Naive thymus-derived CD8-positive, alpha-beta T cell (primary cell): ENCODE measurements at places on chromosomes 4 and X. TPM values are rescaled to one million over a fixed set of nuclear protein-coding genes. Genes with fewer than 3 reads are reported as not detected.

PASD1 gene
- not detected for total RNA-seq

SUV39H1 gene
- total RNA-seq, result 9.4 TPM

GUCY2F gene
- not detected for total RNA-seq

DUSP9 gene
- total RNA-seq, result not detected

NALF2 gene
- total RNA-seq, result not detected

FGA gene
- total RNA-seq, result not detected

DMD gene
- 0.26 TPM for total RNA-seq

PRICKLE3 gene
- total RNA-seq, result 8.5 TPM

SHISA3 gene
- total RNA-seq, result not detected

- peaks cover 58% of the 10 kb centered on the region for H3K4me1 ChIP-seq
- DNase-seq, result no peak
- no peak overlapping the region for H3K27ac ChIP-seq
- H3K27me3 ChIP-seq, result no peaks in the 10 kb centered on the region
- no peak overlapping the region for H3K4me3 ChIP-seq
Observed at GRCh38 chr4:38688676-38689355, 24.8 kb downstream of the KLF3 start.

GRCh38 chrX:146854281-146854680, 39.7 kb upstream of the CXorf51A start:
- H3K4me3 ChIP-seq, result no peak overlapping the region
- no peaks in the 10 kb centered on the region for H3K27me3 ChIP-seq
- no peak overlapping the region for H3K27ac ChIP-seq
- H3K36me3 ChIP-seq, result no peaks in the 10 kb centered on the region
- no peaks in the 10 kb centered on the region for H3K4me1 ChIP-seq

GRCh38 chrX:11421805-11422524, 128.8 kb downstream of the AMELX start:
- H3K4me1 ChIP-seq, result no peaks in the 10 kb centered on the region
- H3K27me3 ChIP-seq, result peaks cover 17% of the 10 kb centered on the region
- DNase-seq, result no peak
- H3K4me3 ChIP-seq, result no peak overlapping the region
- no peaks in the 10 kb centered on the region for H3K36me3 ChIP-seq

DNA sequence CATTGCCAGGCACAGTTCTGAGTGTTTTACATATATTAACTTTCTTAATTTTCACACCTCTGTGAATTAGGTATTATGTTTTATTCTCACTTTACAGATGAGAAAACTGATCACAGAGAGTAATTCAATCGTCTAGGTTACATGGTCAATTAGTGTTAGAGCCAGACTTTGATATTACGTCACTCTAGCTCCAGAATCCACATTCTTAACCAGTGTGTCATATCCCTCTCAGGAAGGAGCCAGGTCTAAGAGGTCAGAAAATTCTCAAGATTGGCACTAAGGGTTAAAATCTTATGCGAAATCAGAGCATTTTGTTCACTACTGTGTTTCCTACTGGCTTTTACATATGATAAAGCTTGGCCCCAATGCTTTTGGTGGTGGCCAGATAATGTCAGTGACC, 7.4 kb downstream of the DMP1 start:
- H3K4me1 ChIP-seq, result no peaks in the 10 kb centered on the region
- H3K27ac ChIP-seq, result no peak overlapping the region
- no peak for DNase-seq
- no peaks in the 10 kb centered on the region for H3K36me3 ChIP-seq
- peaks cover 16% of the 10 kb centered on the region for H3K27me3 ChIP-seq

DNA sequence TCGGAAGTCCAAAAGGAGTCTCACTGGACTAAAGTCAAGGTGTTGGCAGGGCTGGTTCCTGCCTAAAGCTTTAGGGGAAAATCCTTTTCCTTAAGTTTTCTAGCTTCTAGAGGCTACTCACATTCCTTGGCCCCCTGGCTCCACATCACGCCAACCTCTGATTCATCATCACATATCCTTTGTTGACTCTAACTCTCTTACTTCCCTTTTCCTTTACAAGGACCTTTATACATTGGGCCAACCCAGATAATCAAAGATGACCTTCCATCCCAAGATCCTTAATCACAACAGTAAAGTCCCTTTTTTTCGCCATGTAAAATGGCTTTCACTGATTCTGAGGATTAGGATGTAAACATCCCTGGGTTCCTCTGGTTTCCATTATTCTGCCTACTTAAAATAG, 146.4 kb upstream of the DCAF8L1 start:
- no peaks in the 10 kb centered on the region for H3K36me3 ChIP-seq
- H3K4me3 ChIP-seq, result no peak overlapping the region
- H3K4me1 ChIP-seq, result no peaks in the 10 kb centered on the region
- H3K27me3 ChIP-seq, result no peaks in the 10 kb centered on the region
- no peak for DNase-seq

- no peaks in the 10 kb centered on the region for H3K36me3 ChIP-seq
- peaks cover 14% of the 10 kb centered on the region for H3K27me3 ChIP-seq
- H3K4me3 ChIP-seq, result no peak within 1 kb of the TSS
- no peak for DNase-seq
- peak within 1 kb of the TSS; percentile 9 for H3K27ac ChIP-seq
Observed at GRCh38 chr4:15938640-15939039, at the start of gene FGFBP1. FGFBP1 (minus strand) TSS chr4:15938740; CDS start chr4:15936632, 2,108 bp downstream.

DNA sequence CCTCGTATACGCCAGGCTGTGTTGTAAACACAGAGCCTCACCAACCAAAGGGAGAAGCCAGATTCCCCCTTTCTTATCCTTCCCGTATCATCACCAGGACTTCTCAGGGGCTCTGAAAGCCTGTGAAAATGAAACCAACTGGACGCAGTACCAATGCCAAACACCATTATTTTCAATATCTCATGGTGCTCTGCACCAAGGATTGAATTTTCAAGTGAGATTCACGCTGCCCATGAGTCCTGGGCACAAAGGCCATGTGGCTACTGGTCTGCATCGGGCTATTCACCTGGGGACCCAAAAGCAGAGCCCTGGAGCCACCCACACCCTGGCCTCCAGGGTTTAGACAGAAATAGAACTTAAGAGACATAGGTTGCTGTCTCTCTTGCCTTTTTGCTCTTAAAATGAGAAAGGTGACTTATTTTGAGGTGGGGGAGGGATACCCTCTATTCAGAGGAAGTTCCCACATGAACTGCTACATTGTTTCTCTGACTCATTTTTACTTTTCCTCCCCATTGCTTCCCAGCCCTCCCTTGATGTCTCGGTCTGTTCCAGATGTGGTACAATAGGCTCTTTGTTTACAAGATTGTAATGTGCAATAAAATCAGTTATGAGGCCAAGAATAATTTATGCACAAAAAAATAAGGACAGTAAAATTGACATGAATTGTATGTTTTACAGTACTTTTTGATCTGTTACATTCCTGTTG, 55.4 kb downstream of the MAML3 start:
- H3K4me1 ChIP-seq, result peaks cover 70% of the 10 kb centered on the region
- H3K36me3 ChIP-seq, result no peaks in the 10 kb centered on the region
- H3K27me3 ChIP-seq, result no peaks in the 10 kb centered on the region
- H3K4me3 ChIP-seq, result no peak overlapping the region

GRCh38 chr4:79325436-79325835, 425 bp downstream of the NAA11 start:
- H3K27ac ChIP-seq, result no peak overlapping the region
- no peak overlapping the region for H3K4me3 ChIP-seq
- H3K27me3 ChIP-seq, result no peaks in the 10 kb centered on the region

DNA sequence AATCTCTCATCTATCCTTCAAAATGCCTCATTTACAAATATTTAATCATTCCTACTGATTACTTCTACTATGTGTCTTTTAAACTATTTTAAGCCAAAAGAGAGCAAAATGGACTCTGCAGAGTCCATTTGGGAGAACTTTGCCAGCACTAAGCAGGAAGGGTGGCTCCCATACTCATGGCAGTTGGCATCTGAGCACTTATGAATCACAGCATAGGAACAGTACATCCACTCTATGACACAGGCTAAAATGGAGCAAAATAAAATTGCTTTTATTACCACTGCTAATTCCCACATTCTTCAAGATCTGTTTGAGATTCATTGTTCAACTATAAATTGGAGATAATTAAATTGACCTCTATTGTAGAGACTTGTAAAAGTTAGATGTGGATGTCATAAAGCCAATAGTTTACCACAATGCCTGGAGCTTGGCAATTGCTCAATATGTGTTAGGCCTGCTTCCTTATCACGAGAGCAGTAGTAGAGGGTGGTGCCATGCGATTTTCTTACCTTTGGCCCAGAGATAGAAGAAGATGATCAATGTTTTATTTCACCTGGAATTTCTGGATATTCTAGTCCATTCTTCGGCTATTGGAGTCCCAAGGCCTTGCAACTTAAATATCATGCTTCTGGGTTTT, 19.1 kb downstream of the HPGD start:
- DNase-seq, result no peak
- H3K27ac ChIP-seq, result no peak overlapping the region

GRCh38 chr4:112926819-112927218, 122.6 kb upstream of the ANK2 start:
- no peak for DNase-seq
- no peaks in the 10 kb centered on the region for H3K36me3 ChIP-seq
- no peak overlapping the region for H3K27ac ChIP-seq
- no peak overlapping the region for H3K4me3 ChIP-seq

DNA sequence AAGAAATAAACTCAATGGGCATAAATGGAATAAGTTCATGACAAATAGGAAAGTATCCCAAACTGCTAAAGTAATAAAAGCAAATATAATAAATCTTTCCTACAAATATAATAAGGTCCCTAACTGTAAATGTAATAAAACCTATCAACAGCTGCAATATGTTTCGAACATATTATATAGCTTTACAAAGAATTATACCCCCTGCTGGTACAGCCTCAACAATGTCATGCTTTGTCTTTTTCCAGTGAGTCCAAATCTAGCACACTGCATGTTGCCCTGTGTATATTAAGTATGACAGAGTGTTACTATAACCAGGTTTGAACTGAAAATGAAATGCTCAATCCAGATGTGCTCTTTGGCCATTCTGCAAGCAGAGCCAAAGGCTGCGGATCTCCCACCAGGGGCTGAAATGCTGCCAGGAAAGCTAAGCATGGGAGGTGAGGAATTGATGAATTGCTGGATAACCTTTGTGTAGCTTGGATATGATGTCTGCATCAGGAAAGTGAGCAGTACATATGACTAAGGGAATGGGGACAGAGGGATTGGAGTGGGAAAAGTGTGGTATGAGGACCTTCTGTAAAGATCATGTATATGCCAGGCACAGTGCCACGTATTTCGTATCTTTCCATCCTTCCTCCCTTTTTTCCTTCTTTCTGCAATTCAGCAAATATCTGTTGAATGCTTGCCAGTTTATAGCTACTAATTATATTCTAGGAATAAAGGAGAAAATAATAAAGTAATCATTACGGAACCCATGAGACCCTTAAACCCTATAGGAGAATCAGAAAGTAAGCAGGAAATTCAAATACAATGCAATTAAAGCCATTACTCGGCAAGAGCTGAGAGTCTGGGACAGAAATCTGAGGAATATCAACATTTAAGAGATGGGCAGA, 954.6 kb upstream of the LCORL start:
- no peaks in the 10 kb centered on the region for H3K27me3 ChIP-seq
- no peak overlapping the region for H3K4me3 ChIP-seq
- DNase-seq, result no peak
- H3K27ac ChIP-seq, result no peak overlapping the region
- no peaks in the 10 kb centered on the region for H3K36me3 ChIP-seq

GRCh38 chr4:879729-880077, 52.4 kb downstream of the GAK start:
- no peaks in the 10 kb centered on the region for H3K27me3 ChIP-seq
- peaks cover 21% of the 10 kb centered on the region for H3K4me1 ChIP-seq
- H3K4me3 ChIP-seq, result peak overlapping the region; percentile 71
- DNase-seq, result no peak
- H3K27ac ChIP-seq, result peak overlapping the region; percentile 96

GRCh38 chr4:124386648-124387047, 325.9 kb downstream of the ANKRD50 start:
- H3K27ac ChIP-seq, result no peak overlapping the region
- DNase-seq, result no peak
- H3K4me3 ChIP-seq, result no peak overlapping the region
- no peaks in the 10 kb centered on the region for H3K4me1 ChIP-seq
- H3K36me3 ChIP-seq, result no peaks in the 10 kb centered on the region
- H3K27me3 ChIP-seq, result no peaks in the 10 kb centered on the region

DNA sequence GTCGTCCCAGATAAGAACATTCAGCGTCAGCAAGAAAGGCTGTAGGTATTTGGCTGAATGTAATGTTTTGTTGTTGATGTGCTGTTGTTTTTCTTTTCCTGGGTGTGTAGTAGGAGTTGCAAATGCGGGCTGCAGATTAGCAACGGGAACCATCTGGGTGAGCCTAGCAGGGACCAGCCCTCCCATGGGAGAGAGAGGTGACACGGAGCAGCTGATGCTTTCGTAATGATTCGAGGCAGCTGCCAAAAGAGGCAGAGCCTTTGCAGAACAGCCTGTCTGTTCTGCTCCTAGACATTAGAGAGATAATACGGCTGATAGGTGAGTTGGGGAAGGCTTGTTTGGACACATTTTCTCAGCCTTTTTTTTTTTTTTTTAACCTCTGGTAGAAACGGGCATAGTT, 25.3 kb downstream of the ARSF start:
- H3K27me3 ChIP-seq, result no peaks in the 10 kb centered on the region
- no peak for DNase-seq
- H3K4me3 ChIP-seq, result no peak overlapping the region
- H3K27ac ChIP-seq, result no peak overlapping the region
- no peaks in the 10 kb centered on the region for H3K4me1 ChIP-seq

- H3K4me1 ChIP-seq, result no peaks in the 10 kb centered on the region
- H3K27ac ChIP-seq, result no peak overlapping the region
- peaks cover under 1% of the 10 kb centered on the region for H3K36me3 ChIP-seq
- H3K27me3 ChIP-seq, result no peaks in the 10 kb centered on the region
Observed at GRCh38 chrX:9074326-9074725, 40.4 kb upstream of the FAM9B start.

- no peaks in the 10 kb centered on the region for H3K36me3 ChIP-seq
- H3K4me1 ChIP-seq, result no peaks in the 10 kb centered on the region
- no peak overlapping the region for H3K4me3 ChIP-seq
- no peak for DNase-seq
Observed at GRCh38 chr4:182207830-182208396, 35.3 kb upstream of the TENM3 start.

DNA sequence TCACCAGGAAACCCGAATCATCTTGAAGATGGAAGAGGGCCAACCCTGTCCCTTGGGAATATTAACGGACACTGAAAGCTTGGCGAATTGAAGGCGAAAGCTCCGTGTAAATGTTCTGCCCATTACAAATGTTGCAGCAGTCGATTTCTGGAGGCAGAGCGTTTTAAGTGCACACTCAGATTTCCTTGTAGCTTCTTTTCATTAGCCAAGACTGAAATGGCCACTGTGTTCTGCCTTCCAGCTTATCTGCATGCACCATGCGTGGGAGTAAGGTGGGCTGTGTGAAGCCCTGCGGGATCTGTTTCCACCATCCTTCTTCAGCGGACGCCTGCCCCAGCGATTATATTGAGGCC, 1.3 kb downstream of the SMIM20 start:
- H3K4me1 ChIP-seq, result peaks cover 17% of the 10 kb centered on the region
- no peaks in the 10 kb centered on the region for H3K36me3 ChIP-seq
- H3K4me3 ChIP-seq, result peak overlapping the region; percentile 87
- no peak for DNase-seq
- H3K27ac ChIP-seq, result peak overlapping the region; percentile 97
- H3K27me3 ChIP-seq, result no peaks in the 10 kb centered on the region

- DNase-seq, result no peak
- no peaks in the 10 kb centered on the region for H3K27me3 ChIP-seq
- H3K4me3 ChIP-seq, result no peak overlapping the region
- H3K27ac ChIP-seq, result no peak overlapping the region
Observed at GRCh38 chrX:16577483-16578029, 72.4 kb upstream of the S100G start.

GRCh38 chrX:48800574-48801279, 1.1 kb upstream of the HDAC6 start:
- H3K4me3 ChIP-seq, result peak overlapping the region; percentile 96
- no peaks in the 10 kb centered on the region for H3K27me3 ChIP-seq
- H3K4me1 ChIP-seq, result peaks cover 18% of the 10 kb centered on the region
- no peak for DNase-seq
- H3K36me3 ChIP-seq, result peaks cover 13% of the 10 kb centered on the region
